Amniotic stem cell (primary cell): ENCODE measurements at places on chromosomes 2 and 18.

DNA sequence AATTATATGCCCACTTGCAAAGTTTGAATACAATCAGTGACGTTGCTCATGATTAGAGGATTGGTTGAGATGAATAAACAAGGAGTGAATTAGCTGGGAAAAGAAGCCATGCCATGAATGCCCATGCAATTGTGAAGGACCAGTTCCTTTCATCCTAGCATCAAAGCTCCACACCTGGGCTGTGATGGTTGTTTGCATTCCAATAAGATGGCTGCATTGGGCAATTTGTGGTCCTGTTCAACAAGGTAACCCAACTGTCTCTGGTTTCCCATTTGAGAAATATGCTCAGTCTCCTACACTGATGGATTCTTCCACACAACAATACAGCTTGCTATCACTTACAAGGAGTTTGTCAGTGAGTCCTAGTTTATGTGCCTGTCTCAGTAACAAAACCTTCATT is 550.2 kb downstream of the STK39 start:
- DNase-seq = no peak

DNA sequence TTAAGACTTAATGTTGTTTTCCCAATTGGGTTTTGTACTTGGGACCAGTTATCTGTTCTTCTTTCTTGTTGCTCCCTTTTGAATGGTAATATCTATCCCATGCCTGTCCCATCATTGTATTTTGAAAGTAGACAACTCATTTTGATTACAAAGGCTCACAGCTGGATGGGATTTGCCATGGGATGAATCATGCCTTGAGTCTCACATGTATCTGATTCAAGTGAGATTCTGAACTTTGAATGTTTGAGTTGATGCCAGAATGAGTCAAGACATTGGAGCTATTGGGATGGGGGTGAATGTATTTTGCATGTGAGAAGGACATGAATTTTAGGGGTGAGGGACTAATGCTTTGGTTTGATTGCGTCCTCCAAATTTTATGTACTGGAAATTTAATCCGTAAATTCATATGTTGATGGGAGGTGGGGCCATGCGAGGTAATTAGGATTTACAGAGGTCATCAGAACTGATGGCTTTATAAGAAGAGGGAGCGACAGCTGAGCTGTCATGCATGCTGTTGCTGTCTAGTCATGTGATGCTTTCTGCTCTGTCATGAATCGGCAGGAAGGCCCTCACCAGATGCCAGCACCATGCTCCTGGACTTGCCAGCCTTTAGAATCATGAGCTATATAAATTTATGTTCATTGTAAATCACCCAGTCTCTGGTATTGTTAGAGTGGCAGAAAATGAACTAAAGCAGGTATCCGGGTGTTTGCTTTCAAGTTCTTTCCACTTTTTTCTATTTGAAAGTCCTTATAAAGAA is 741.3 kb upstream of the RAB6C start:
- no peak for DNase-seq

DNA sequence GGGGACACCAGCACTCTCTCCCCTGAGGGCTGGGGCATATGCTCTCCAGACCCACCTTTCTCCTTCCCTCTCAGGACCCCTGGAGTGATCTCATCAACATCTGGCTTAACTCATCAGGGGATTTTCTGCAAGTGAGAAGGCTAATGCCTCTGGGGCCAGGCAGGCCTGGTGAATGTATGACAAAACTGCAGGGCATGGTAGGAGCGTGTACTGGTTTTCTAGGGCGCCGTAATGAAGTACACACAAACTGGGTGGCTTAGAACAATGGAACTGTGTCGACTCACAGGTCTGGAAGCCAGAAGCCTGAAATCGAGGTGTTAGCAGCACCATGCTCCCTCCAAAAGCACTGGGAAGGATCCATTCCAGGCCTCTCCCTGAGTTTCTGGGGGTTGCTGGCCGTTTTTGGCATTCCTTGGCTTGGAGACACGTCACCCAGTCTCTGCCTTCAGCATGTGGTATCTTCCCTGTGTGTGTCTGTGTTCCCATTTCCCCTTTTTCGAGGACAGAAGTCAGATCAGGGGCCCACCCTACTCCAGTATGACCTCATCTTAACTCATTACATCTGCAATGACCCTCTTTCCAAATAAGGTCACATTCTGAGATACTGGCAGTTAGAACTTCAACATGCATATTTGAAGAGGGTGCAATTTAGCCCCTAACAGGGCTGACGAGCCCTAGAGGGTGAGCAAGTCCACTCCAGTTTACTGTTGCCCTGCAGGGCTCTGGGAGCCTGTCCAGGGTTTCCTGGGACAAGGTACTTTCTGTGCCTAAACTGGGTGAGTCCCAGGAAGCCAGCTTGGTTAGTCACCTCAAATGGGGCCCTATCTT is 45.5 kb upstream of the CAB39 start:
- DNase-seq = no peak

DNA sequence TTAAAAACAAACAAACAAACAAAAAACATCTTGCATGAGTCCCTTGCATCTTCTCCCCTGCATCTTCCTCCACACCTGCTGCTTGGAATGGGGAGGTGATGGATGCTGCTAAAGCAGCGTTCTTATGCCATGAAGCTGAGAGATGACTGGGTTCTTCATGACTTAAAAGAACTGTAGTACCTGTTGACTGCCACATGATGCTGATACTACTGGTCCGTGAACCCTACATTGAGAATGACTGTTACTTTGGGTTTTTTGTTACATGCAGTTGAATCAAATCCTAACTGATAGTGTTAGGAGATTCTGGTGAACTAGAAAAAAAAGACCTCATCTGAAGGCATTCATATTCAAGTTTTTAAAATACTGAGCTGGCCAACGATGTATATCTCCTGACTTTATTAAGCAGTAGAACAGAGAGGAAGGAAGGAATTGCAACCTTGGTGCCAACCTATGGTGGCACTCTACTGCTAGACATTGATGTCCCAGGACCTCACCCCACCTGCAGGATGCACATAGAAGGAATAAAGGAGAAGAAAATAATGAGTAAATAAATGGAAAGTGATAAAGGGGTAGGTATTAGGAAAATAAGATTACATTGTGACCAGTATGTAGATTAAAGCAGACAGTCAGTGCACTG is 63.2 kb upstream of the SPAG16 start:
- no peak for DNase-seq

- no peak for DNase-seq
Measured at GRCh38 chr2:12205086-12205485, 458.7 kb downstream of the LPIN1 start.
